ENCODE measurements at places on chromosomes 5 and 9.

DNA sequence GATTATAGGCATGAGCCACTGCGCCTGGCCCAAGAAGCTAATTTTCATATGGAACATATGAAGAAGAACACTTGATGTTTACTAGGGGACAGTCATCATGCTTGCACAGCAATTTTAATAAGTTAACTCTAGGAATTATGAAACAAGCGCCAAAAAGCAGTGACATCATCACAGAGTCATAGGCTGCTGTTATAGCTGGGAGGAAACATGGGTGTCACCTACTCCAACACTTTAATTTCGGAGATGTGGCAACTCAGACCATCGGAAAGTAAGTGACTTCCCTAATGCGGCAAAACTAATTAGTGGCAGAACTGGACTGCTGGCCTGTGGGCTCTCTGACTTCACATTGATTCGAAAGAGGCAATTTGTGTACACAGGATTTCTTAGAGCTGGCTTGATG is 38.1 kb upstream of the EQTN start:
- no peak for DNase-seq

- peak; percentile 19 for DNase-seq
These were observed 273.1 kb downstream of the ARHGEF28 start for GRCh38 chr5:73899055-73899454.

DNA sequence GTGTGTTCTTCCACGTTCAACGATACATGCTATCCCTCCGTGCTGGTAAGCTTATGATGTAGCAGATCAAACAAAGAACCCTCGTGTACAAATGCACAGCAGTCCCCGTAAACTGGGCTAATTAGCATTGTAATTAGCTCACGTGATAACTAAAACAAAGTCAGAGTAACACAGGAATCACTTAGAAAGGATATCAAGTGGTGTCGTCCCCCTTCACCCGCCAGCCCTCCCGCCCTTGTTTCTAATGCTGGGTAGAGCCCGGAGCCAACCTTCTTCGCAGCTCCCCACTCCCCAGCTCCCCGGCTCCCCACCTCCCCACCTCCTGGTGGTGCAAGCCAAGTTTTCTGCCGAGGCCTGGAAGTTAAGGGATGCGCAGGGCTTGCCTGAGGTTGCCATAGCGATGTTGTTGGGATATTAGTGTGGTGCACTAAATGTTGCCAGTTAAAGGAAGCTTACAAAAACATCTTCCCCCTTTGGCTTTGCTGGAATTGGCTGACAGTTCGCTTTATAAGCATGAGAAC is 357.9 kb upstream of the CCNH start:
- DNase-seq: no peak

DNA sequence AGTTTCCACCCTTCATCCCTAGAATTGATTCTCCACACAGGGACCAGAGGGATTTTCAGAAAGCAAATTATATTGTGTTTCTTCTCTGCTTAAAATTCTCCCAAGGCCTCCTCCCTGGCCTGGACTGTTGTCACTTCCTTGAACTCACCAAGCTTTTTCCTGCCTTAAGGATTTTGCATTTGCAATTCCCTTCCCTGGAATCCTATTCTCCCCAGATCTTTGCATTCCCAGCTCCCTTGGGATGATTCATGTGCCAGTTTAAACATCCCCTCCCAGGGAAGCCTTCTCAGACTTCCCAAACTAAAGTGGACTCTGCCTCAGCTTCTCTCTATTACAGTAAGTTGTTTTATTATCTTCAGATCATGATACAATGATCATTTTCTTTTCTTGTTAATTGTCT is 35.2 kb upstream of the PDE8B start:
- no peak for DNase-seq

- DNase-seq: no peak
These were observed 179.3 kb downstream of the NR2F1-AS1 start for GRCh38 chr5:93401634-93402213.

DNA sequence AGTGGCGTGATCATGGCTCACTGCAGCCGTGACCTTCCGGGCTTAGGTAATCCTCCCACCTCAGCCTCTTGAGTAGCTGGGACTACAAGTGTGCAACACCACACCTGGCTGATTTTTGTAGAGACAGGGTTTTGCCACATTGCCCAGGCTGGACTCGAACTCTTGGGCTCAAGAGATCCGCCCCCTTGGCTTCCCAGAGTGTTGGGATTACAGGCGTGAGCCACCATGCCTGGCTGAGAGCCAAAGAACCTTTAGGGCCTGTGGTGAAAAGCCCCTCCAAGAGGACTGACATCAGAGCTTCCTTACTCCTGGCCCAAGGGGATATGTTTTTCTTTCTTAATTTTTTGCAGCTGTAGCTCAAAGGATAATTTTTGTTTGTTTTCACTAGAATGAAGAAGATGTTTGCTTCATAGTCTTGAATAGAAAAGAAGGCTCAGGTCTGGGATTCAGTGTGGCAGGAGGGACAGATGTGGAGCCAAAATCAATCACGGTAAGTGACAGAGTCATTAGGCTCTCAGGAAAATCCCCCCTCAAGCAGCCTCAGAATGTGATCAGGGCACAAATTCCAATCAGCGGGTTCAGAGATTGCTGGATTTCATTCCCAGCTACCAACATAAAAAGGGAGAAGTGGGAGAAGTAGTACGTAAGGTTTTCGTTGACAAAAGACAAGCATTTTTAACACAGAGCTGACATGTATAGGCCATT is 77.1 kb downstream of the GOLPH3 start:
- peak; percentile 39 for DNase-seq

DNA sequence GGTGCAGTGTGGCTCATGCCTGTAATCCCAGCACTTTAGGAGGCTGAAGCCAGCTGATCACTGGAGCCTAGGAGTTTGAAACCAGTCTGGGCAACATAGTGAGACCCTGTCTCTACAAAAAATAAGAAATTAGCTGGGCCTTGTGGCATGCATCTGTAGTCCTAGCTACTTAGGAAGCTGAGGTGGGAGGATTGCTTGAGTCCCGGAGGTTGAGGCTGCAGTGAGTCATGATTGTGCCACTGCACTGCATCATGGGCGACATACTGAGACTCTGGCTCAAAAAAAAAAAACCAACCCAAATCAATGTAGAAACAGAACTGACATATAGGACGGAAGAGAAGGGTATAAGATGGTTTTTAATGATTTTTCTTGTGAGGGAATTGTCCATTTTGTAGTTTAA is 27.7 kb downstream of the G3BP1 start:
- peak; percentile 27 for DNase-seq

GRCh38 chr5:170581211-170581610 is 77.4 kb downstream of the KCNIP1 start:
- no peak for DNase-seq

GRCh38 chr5:35129921-35130485 is 82.3 kb upstream of the AGXT2 start:
- DNase-seq: peak; percentile 13

GRCh38 chr5:111349429-111349828 is 125.2 kb downstream of the CAMK4 start:
- DNase-seq: no peak

DNA sequence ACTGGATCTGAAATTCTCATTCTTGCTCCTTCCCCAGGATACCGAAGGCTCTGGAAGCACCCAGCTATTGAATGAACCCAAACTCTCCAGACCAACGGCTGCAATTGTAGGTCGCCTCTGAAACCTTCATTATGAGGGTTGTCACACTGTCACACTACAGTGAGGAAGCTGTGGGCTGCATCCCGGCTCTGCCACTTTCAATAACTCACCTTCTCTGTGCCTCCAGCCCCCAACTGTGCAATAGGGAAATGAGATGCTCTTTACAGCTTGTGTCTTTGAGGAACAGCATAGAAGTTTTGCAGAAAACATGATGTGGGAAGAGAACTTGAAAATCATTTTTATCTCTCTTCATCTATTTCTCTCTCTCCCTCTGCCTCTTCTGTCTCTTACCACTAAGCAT is 69.6 kb upstream of the TGFBR1 start:
- no peak for DNase-seq

GRCh38 chr9:21810388-21810787 is 8.0 kb downstream of the MTAP start:
- peak; percentile 36 for DNase-seq

DNA sequence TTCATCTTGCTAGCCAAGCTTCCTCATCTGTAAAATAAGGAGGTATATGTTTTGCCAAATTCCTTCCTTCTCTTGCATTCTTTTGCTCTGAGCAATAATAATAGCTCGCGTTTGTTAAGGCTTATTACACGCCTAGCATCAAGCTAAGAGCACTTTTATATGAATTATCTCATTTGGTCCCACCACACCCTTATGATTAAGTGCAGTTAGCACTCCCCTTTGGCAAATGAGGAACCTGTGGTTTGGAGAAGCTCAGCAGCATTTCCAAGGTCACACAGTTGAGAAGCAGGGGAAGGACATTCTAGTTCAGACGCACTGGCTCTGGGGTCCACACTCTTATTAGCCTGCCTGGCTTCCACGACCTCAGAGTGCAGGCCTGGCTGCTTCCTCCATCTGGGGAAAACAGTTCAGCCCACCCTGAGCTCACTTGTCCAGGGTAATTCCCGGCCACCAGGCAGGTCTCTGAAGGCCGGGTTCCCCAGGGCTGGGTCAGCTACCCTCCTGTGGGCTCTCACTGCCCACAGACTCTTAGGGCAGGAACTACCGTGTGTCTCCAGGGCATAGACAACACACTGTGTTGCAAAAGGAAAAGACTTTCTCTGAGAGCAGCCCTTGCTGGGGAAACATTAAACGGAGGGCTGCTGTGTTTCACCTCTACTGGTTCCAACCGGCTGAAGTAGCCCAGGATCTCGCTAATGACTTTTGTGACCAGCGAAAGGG is 9.9 kb upstream of the FBP1 start:
- DNase-seq: peak; percentile 29

GRCh38 chr5:33743099-33743498 is 148.7 kb downstream of the ADAMTS12 start:
- no peak for DNase-seq

DNA sequence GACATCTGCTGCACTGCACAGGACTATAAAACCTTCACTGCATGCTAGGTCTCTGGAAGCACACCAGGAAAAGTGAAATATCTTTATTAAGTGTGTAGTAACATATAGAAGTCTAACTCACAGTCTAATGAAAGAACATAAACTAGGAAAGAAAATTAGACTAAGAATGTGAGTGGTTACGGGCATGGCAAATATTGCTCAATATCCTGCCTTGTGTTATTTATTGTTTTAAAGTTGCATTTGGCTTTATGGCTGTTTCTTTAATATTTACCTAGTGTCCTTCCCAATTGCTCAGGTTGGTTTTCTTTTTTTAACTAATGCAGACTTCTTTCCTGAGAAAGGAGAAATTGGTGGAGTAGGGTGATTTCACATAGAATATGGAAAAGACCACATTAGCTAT is 342.4 kb downstream of the KIAA0825 start:
- peak; percentile 24 for DNase-seq

GRCh38 chr5:41835645-41836044 is 34.6 kb downstream of the OXCT1 start:
- DNase-seq: peak; percentile 87

GRCh38 chr5:72451741-72452505 is 55.3 kb downstream of the ZNF366 start:
- DNase-seq: peak; percentile 91

GRCh38 chr5:58366461-58366860 is 93.4 kb downstream of the PLK2 start:
- DNase-seq: peak; percentile 42

DNA sequence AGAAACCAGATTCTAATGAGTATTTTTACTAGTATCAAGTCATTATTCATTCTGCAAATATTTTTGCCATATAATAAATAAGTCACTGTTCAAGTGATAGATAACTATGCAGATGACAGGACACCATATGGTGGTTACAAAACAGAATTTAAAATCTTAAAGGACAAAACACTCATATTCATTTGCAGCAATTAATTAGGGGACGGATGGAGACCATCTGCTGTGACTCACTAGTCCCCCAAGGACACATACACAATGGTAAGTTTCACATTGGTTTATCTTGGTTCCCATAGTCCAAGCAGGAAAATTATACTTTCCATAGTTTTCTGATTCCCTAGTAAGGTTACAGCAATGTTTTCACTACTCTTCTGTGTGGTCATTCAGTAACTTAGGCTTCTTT is 28.4 kb upstream of the SPATA31C2 start:
- no peak for DNase-seq

GRCh38 chr5:14270209-14270702 is 127.1 kb downstream of the TRIO start:
- peak; percentile 90 for DNase-seq

- DNase-seq: no peak
These were observed 150.2 kb downstream of the KIAA0825 start for GRCh38 chr5:94467954-94468930.

DNA sequence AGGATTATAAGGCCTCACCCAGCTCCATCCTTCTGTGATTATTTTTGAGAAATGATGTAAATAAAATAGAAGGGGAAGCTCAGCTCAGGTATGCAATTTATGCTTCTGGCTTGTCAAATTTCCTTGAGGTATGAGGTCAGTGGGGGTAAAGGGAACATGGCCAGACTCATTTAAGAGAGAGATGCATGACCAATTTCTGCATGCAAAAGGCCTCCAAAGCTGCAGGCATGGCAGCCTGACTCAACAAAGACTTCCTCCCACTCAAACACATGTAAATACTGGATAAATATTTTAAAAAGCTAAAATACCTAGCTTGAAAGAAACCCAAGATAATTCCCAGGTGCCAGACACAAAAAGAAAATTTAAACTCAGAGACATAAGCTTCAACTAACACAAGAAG is 101.4 kb upstream of the SLC1A3 start:
- DNase-seq: no peak

DNA sequence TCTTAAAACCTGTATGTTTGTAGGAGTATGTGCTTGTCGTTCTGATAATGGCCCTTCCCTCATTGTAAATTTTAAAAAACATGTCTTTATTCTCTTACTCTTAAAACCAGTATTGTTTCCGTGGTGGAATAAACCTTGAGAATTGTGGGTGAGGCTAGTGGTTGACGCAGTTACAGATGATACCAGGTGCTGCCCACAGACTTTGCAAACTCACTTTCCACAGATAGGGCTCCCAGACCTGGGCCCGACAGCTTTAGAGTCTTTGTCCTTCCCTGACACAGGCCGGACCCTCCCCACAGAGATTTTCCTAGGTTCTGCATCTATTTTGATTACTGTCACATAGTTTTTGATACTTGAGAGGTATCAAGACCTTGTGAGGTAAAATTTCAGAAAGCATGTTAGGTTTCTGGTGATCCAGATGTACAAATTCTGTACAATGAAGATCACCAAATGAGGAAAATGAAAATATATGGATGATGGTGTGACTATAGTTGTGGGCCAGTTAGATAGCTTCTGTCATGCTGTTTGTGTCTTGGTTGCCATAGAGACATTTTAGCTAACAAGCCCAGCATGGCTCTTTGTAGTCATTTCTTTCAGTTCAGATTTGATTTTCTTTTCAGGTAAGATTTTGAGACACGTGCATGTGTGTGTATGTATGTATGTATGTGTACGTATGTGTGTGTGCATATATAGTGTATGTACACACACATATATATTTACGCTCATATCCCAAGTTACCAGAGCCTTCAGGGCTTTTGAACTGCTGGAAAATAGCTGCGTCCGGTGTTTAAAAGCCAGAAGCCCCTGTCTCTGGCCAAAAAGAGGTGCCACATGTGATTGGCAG is 33.8 kb downstream of the DMRT1 start:
- DNase-seq: no peak

GRCh38 chr5:96753848-96754247 is 53.9 kb downstream of the ERAP1 start:
- DNase-seq: no peak

Measured in adipocyte (in vitro differentiated cells).